Activated T-cell treated with anti-CD3 and anti-CD28 coated beads, Interleukin-2, amount 50 U/mL, for 1 hour (primary cell): ENCODE measurements at places on chromosomes 3 and 15.

DNA sequence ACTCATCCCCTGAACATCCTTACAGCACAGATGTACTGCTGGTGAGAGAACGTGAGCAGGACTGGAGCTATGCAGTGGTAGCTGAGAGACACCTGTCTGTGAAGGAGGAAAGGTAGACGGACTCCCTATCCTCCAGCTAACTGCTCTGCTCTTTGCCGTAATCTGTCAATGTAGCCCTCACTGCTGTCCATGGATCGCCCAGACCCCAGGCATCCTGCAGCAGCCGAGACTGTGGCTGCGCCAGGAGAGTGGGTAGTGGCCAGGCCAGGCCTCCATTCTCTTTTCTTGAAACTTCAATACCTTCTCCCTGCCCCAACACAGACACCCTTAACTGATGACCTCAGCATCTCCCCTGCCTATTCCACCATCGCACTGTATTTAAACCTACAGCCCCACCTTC lies 44.5 kb downstream of the CRABP1 start:
- DNase-seq: no peak

DNA sequence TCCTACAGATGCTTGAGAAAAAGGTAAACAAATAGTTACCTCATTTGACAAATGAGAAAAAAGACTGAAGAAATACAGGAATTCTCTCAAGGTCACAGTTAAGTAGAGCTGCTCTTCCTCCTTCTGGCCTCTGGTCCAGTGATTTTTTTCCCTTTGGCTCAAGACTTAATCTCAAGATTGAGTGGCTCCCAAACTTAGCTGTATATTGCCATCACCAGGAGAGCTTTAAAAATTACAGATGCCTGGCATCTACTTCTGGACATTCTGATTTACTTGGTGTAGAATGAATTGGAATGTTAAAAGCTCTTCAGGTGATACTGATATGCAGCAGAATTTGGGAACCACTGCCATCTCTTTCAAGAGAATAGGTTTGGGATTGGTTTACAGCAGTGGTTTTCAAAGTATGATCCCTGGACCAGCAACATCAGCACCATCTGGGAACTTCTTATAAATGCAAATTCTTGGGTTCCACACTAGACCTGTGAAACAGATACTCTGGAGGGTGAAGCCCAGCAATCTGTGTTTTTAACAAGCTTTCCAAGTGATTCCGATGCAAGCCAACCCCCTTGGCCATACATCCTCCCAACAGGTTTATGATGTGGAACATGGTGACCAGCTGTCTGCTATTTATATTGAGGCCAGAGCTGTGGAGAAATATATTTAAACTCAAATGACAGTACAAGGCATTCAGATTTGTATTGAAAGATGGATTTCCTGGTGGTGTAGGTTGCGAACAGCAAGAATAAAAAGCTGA lies 333.0 kb upstream of the RARB start:
- no peak for DNase-seq

GRCh38 chr3:18645619-18646018 lies 220.5 kb upstream of the SATB1 start:
- no peak for DNase-seq

DNA sequence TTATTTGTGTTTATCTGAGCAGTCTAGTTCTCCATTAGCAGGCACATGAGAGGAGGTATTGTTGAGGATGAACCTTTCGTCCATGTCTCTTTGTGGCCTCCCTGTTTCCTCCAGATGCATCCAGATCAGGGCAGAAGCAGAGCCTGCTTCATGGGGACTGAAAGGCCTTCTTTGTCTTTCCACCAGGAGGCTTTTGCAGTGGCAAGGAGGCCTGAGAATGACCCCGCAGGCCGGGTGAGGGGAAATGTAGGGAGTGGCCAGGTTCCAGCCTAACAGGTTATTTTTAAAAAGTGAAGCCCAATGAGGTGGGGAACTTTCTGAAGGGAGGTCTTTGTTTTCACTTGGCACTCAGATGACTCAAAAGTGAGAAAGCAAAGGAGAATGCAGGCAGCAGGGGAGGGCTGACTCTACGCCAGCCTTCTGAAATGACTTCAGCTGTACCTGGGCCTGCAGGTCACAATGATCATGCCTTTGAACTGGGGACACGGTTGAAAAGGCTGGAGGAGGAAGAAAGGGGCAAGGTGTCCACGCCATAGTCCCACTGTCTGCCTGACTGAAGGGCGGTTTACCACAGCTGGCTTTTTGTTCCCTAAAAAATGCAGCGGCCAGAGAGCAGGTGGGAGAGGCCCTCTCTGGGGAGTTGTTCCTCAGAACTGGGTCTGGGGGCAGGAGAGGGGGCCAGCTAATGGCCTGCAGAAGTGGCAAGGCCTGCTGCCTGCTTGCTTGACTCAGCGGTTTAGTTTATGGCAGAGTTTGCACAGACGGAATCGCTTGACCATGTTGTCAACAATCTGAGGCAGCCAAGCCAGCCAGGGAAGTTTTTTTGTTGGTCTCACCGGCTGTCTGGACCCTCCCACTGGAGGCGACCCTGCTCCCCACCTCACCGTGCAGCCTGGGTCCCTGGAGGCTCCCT lies 28.7 kb downstream of the CMTM7 start:
- no peak for DNase-seq

GRCh38 chr3:123623346-123623880 lies 38.6 kb upstream of the HACD2 start:
- DNase-seq: no peak

GRCh38 chr3:30112902-30113484 lies 493.4 kb upstream of the TGFBR2 start:
- DNase-seq: no peak

DNA sequence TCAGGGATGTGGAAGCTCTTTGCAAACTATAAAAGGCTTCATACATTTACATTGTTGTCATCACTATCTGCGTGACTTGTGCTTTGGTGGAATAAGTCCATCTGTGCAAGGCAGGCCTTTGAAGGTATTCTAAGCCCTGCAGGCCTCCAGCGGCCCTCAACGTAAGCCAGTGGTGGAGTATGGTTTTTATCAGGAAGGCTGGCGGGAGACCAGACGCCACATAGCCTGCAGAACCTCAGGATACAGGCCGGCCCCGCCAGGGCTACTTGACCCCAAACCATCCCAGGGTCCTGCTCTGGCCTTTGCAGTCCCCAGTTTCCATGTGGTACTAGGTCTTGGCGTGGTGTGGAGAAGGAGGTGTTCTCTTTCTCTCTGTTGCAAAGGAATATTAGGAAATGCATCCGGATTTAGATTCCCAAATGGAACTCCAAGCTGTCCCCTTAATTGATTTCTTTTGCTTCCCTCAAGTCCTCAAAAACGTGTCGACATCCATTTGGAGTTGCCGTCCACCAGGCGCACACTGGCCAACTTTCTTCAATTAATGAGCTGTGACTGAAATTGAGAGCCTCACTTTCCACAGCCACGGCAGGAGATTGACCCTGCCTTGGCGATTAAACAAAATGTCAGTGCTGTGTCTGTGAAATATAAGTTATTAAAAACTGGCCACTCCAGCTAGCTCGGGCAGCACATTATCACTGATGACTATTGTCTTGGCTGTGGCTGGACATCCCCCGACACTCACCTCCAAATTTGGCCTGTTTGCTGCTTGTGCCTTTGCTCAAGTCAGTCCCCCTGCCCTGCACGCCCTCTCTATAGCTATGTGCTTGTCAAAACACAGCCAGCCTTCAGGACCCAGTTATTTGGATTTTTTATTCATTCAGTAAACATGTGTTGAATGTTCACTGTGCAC lies 239.8 kb upstream of the TLE3 start:
- DNase-seq: no peak

GRCh38 chr3:98814817-98815420 lies 51.8 kb downstream of the ST3GAL6 start:
- DNase-seq: no peak

DNA sequence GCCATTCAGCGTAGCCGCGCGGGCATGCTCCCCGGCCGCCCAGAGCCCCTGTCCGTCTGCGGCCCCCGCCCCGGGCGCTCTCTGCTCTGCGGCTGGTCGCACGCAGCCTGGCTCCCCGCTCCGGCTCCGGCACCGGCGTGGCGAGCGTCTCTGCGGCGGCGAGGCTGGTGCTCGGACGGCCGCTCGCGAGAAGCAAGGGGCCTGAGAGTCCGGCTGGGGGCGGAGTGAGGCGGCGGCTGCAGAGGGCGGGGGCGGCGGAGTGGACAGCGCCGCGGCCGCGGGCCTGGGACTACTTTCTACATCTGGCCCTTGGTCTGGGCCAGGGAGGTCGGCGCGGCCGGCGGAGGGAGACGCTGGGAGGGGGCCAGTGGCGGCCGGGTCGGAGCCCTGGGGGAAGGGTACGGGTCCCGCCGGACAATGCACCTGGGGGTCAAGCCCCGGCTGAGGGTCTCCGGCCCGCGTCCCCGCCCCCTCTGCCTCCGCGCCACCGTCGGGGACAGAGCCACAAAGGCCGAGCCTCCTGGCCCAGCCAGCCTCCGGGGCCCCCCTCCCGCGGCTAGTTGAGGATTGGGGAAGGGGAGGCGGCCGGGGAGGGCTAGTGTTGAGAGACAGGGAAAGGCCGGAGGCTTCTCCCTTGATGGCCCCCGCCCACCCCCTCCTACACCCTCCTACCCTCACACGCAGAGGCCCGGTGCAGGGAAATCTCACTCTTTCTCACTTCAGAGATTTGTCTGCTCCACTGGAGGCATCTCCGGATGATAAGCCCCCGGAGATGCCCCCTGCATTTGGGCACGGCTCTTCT lies at the start of gene PRTG:
Gene PRTG (minus strand): TSS at position 226 of the 802 bp plus-strand sequence. CDS start 221 bp downstream, at position 5.
- no peak for DNase-seq

DNA sequence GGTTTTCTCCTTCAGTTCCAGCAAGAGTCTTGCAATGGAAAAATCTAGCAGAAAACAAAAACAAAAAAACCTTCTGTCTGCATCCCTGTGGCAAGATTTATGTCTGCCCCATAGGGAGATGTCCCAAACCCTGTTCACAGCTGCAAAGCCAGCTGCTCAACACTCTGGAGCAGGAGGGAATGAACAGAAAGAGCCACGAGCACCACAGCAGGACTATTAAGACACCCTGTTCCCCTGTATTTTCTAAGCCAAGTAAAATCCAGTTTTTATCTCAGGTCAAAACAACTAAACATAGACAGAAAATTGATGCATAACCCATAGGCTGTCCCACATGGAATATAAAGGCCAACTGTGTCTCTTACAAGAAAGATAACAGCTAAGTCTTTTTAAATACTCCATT lies 357.9 kb downstream of the LSAMP start:
- no peak for DNase-seq

GRCh38 chr15:89115547-89115946 lies 27.3 kb downstream of the ABHD2 start:
- DNase-seq: no peak

- no peak for DNase-seq
Measured at GRCh38 chr3:194503081-194503531, 16.3 kb upstream of the ATP13A3 start.

- no peak for DNase-seq
Measured at GRCh38 chr3:72960812-72961518, 35.6 kb upstream of the PPP4R2 start.
